ENCODE measurements at places on chromosomes 13 and 19.

DNA sequence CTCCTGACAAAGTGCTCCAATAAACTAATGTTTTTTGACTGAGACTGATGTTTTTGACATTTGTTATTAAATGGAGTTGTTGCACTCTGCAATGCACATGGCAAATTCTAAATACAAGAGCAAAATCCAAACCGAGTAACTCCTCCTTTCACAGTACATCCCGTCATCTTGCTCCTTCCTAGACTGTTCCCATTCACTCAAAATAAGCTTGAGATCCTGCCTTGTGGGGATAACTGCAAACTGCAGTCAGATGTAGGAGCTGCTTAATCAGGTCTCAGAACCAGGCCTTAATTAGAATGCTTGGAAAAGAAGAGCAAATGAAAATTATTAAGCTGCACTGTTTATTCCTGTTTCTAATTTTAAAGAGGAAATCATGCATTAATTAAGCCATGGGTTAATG is 134.8 kb upstream of the SPRY2 start:
- no peak for DNase-seq

- DNase-seq: no peak
Measured at GRCh38 chr13:40379794-40380578, 286.5 kb downstream of the FOXO1 start.

GRCh38 chr19:16283210-16284061 is 41.2 kb upstream of the KLF2 start:
- DNase-seq: no peak

DNA sequence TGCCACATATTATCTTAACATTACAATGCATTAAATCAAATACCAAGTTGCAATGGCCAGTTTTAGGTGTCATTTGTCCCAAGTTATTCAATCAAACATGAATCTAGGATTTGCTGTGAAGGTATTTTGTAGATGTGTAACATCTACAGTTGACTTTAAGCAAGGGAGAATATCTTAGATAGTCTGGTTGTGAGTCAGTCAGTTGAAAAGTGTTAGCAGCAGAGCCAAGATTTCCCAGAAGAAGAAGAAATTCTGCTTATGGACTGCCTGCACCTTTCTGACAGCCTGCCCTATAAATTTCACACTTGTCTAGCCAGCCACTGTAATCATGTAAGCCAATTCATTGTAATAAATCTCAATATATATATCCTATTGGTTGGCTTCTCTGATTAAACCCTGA is 41.3 kb upstream of the INTS6 start:
- DNase-seq: no peak

DNA sequence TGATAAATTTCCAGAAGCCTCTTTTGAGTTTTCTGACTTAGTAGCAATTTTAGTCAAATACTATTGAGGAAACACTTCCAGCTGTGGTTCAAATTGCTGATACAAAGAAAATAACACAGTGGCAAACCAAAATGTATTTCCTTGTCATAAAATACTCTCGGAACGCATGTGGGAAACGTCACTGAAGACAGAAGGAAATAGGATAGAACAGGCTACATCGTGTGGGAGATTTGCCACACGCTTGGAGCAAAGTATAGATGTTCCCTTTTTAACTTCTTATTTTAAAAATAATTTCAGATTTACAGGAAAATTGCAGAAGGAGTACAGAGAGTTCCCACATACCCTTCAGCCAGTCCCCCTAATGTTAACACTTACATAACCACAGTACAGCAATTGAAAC is 88.8 kb downstream of the ING1 start:
- no peak for DNase-seq

DNA sequence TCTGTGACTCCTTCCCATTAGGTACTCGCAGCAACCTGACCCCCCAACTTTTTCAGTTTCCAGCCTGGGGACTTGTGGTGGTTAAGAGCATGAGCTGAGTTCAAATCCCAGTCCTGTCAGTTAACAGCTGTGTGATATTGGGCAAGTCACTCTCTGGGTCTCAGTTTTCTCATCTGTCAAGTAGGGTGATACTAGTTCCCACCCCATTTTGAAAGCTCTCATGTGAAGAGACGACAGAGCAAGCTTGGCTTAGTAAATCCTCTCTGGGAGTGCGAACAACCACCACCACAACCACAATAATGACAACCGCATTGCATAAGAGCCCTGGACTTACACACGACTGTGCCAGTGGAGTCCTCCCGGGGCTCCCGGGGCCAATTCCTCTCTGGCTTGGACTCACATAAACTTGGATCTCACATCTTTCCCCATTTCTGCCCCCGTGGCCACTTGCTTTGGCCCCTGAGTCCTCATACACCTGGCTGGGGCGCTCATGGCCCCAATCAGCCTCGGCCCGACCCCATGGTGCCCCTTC is 454 bp downstream of the BLVRB start:
- DNase-seq: no peak

- DNase-seq: peak; percentile 63
Measured at GRCh38 chr13:95300625-95301182, 547 bp downstream of the ABCC4 start.

- DNase-seq: peak; percentile 22
Measured at GRCh38 chr13:64640002-64640401, 2590.1 kb downstream of the PCDH9 start.

DNA sequence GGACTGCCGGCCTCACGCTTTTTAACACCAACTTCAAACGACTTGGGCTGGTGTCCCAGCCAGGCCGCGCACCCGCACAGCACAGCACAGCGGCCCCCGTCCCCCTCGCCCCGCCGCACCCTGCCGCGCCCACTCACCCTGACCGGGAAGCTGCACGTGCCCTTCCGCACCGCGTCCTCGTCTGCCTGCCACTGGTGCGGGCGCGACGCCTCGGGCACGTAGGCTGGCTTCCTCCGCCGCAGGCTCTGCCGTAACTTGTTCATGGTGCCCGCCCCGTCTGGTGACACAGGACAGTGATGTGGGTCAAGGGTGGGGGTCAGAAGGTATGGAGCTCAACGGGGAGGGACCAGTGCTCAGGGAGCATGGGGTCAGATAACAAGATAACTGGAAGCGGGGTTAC is 6.2 kb downstream of the NUMBL start:
- DNase-seq: no peak

- DNase-seq: peak; percentile 55
Measured at GRCh38 chr19:39498798-39499642, at the start of gene DLL3. Gene DLL3, plus strand, starts transcription at chr19:39498947. Its CDS starts 28 bp downstream, at chr19:39498975.

DNA sequence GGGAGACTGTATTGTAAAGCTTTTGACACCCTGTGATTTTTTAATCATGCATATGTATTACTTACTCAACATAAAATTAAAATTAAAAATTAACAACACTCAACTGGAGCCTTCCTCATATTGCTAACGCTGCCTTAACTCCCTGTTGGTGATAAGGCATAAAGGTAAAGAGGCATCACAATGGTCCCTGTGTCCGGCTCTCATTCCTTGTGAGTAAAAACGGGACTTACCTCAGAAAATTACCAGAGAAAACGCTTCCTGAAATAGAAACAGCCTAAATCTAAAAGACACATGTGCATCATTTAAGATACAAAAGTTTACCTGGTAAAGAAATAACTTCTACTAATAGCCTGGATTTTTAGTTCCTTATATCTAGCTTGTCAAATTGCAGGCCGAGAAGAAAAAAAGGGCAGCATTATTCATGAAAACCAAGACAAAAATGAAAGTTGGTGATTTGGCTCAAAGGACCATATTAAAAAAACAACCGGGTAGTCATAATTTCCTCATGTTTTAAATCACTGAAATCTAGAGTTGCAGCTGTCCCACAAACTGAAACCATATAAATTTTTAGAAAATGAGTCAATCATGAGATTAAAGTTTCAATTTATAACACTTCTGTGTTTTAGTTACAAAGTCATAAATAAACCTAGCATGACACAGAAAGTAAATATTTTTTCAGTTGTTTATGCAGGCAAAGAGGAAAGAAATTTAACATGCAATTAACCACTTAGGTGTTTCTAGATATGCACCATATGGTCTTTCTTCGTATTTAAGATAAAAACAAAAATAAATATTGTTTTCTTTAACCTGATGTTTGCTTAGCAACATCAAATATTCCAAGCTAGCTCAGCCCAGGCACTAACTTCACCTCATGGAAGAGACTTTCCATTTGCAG is 94.7 kb downstream of the MIPEP start:
- no peak for DNase-seq

DNA sequence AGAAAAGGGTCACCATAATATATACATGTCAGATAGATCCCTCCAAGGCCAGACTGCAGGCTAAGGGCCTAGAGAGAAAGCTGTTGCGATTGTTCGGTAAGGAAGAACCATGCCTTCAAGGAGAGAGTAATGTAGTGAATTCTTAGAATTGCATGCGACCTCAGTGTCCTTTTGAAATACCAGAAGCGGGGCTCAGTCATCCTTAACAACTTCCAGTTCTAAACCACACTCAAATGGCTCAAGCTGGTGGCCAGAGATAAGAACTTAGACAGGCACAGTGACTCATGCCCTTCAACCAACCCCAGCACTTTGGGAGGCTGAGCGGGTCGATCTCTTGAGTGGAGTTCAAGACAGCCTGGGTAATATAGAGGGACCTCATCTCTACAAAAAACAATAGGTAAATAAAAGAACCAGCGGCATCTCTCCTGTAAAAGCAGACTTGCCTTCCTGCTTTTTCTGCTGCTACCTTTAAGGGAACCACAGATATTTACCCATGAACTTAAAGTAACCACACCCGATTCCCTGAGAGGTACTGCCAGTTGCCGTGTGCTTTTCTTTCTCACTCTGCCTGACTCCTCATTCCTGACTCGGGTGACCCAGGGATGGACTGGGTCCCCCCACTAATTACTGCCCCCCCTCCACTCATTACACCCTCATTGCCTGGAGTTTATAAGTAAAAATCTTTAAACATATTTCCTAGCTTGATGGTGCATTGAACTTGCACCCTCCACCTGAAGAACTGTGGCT is 15.4 kb upstream of the SIGLEC6 start:
- DNase-seq: no peak

DNA sequence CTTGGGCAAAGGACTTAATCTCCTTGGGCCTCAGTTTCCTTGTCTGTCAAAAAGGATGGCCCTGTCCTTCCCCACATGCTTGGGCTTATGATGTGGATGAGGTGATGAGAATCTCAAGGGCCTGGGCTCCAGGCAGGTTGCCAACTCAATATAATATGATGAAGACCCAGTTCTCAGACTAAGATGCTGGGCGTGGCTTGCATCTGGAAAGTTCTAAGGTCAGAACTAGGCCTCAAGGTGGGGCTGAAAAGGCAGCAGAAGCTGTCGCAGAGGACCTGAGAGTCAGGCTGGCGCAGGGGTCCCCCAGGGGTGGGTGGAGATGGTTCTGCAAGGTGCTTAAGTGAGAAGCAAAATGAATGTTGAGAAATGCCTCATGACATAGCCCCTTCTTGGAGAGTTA is 58.8 kb downstream of the RGCC start:
- DNase-seq: no peak

GRCh38 chr19:57675881-57676280 is 5.9 kb upstream of the ZNF551 start:
- no peak for DNase-seq

GRCh38 chr19:11166281-11167142 is 10.9 kb upstream of the SPC24 start:
- no peak for DNase-seq

- DNase-seq: no peak
Measured at GRCh38 chr19:53634768-53635167, 3.0 kb downstream of the DPRX start.

DNA sequence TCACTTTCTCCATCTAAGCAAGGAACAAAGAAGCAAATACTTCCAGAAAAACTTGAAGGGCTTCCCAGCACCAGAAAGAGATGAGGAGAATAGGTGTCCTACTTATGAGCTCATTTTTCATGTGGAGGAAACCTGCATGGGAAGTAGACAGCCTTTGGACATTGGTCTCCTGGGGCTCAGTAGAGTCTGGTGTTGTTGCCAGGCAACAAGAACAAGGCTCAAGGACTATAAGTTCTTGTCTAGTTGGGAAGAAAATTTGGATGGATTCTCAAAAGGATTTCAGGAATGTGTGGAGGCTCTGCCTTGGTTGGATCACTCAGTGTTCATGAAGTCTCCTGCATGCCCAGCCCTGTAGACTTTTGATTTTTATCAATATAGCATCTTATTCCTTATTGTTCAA is 84.5 kb downstream of the MBNL2 start:
- DNase-seq: no peak

- no peak for DNase-seq
Measured at GRCh38 chr13:93268327-93269028, 41.9 kb downstream of the GPC6 start.

DNA sequence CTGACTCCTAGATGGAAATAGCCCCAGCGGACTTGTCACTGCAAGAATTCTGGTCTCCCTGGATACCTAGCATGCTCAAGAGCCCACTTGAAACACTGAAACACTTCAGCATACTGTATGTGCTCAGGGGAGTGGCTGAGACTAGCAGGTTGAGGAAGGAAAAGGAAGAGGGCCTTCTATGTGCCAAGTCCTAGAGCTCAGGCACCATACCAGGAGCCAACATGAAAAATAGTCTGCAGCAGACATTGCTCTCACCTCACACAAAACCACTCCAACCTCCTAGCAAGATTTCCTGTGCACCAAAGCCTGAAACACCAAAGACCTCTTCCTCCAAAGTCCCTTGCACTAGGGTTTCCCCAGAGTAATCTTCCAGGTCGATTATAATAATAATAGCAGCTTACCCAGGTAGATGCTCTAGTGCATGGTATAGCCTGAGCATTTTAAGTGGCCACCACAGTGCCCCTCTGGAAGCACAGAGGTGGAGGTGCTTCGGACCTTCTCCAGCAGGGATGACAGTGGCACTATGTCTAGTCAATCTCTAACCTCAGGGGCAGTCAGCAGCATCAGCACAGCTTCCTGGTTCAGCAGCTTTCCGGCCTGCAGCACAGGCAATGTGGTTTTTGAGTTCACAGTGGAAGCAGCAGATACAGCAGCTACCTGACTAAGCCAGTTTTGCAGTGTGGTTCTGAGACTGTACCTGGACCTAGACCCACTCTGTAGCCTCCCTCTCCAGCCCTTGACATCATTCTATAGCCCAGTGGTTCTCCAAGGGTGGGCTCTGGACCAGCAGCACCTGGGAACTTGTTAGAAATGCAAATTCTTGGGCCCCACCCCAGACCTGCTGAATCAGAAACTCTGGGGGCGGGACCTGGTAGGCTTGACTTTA is 45.6 kb upstream of the UBE2L5 start:
- no peak for DNase-seq

DNA sequence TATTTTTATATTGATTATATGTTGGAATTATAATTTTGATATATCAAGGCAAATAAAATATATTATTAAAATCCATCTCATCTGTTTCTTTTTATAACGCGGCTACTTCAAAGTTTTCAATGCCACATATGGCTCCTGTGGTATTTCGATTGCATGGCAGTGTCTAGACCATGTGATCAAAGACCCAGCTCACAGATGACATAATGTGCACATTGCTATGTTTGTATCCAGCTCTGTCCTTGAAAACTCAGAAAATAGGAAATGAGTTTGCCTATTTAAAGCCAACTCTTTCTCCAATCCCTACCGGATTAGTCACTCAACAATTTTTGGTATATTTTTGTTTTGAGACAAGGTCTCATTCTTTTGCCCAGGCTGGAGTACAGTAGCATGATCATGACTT is 26.2 kb downstream of the TMTC4 start:
- no peak for DNase-seq

DNA sequence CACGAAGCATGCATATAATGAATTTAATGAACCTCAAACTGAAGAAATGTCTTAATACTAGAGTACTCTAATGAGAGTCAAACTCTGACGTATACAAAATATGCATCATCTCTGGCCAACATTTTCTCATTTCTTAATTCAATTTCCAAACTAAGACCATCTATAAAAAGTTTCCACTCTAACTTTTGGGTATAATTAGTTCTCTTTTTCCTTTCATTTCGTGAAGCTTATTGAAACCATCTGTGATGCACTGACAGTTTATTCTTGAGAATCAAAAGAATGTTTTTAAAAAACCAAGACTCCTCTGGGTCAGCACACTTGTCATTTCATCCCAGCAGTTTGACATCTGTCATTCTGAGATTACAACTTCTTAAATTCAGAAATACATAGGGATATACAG is 90.0 kb downstream of the CAB39L start:
- no peak for DNase-seq
